Fibroblast of skin of right quadriceps (primary cell): ENCODE measurements at places on chromosomes 16 and 17.

DNA sequence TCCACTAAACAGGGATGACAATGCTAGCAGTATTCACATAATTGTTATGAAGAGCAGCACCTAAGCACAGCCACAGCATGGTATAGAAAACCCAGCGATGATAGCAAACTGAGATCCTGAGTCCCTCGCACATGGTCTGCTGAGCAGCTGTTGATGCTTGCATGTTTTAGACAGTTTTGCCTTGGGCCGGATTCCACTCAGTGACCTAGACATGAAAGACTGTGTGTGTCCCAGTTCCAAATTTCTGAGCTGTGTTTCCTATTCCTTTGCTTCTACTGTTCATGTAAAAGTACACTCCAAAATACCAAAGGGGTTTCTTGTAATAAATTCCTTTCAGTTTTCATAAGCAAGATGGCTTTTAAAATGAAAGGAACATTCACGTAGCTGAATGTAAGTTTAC is 30.8 kb upstream of the CMTR2 start:
- no peak for DNase-seq

DNA sequence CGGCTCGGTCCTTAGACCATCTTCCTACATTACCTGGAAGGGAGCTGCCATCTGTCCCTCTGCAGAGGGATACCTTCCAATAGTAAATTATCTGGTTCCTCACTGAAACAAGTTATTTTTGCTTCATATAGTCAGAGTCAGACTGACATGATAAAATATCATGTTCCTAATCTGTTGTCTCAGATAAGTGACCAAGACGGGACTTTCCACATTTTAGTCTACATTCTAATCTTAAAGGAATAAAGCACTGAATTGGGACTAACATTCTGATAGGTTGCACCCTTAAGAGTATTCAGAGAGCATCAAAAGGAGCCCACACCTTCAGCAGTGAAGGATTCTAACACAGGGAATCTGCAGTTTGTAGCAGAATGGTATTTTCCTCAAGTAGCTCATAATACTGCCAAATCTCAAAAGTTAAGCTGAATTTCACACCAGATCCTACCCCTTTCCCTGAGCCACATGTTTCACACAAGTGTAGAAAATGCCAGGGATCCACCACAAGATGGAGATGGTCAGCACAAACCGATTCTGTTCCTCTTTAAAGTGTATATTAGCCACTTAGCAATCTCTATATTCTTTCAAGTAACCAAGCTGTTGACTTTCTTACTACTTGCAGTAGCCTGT is 13.4 kb downstream of the GINS2 start:
- DNase-seq = peak; percentile 30

GRCh38 chr16:66039793-66040192 is 326.7 kb upstream of the CDH5 start:
- peak; percentile 41 for DNase-seq

DNA sequence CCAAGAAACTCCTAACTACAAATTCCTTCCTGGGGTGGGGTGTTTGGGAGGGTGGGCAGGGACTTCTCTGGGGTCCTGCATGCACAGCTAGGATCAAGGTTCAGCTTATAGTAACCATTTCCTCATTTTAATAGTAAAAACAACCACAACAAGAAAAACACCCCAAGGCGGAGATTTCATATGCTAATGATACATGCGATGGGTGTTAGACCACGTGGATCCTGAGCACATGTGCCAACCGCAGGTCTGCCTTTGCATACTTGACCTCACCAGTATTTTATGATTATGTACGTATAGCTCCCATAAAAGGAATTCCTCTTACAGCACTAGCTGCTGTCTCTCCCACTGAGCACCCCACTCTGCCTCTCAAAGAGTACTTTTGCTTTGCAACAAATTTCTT is 1.9 kb downstream of the KRTAP4-11 start:
- DNase-seq = peak; percentile 62

DNA sequence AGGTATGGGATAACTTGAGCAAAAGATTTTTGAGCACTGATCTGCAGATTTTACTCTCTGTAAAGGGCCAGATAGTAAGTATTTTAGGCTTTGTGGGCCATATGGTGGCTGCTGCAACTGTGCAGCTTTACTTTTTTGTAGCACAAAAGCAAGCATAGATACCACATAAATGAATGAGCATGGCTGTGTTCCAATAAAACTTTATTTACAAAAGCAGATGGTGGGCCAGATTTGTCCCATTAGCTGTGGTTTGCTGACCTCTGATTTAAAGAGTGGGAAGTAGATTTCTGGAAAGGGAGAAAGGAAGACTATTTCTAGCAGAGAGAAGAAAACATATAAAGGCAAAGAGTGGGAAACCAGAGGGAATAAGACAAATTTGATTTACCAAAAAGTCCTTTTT is 298.5 kb upstream of the HSBP1 start:
- DNase-seq = no peak

DNA sequence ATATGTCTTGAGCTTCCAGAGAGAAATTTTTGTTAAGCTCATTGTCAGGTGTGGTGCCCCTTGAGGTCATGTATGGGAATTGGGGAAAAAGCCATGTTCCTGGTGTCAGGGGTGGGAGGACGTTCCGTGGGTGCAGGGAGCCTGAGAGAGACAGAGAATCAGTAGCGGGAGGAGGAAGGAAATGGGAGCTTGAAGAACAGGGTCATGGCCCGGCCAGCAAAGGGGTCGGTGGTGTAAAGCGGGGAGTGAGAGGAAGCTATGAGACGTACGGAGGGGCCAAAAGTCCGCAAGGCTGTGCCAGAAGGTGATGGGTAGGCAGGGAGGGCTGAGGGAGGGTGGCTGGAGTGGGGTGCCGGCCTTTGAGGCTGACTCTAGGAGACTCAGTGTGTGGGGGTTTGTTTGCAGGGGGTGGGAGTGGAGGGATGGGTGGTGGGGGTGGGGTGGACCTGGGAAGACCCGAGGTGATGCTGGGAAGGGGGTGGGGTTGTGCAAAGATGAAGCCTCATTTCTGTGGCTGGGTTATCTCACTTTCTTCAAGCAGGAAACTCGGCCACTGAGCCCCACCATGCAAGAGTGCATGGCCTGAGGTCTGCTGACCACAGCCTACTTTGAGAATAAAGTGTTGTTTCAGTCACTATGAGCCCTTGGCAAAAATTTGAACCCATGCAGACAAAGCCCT is 63.6 kb downstream of the PLCG2 start:
- DNase-seq = no peak

DNA sequence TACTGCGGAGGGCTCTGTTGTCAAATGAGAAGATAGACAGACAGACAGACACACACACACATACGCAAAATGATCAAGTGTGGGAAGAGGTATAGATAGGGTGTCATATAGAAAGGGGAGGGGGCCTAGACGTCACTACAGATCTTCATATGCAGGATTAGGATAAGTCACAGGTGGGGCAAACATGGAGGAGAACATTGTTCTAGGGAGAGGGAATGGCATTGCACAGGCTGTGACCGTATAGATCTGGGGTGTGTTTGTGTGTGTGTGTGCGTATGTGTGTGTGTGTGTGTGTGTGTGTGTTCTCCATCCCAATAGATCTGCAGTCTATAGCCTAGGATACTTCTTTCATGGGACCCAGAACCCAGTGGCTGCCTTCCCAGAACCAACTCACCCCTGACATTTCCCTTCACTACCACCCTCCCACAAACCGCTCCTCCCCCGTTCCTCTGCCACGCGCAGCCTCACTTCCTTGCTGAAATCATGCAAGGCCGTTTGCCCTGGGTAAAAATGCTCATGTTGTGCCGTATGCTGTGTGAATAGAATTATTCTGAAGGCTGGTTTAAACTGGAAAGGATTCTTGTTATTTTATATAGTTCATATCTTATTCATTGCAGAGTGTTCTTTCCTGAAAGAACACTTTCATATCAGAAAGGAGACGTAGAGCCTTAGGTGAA is 50.5 kb upstream of the CCL1 start:
- DNase-seq = no peak

DNA sequence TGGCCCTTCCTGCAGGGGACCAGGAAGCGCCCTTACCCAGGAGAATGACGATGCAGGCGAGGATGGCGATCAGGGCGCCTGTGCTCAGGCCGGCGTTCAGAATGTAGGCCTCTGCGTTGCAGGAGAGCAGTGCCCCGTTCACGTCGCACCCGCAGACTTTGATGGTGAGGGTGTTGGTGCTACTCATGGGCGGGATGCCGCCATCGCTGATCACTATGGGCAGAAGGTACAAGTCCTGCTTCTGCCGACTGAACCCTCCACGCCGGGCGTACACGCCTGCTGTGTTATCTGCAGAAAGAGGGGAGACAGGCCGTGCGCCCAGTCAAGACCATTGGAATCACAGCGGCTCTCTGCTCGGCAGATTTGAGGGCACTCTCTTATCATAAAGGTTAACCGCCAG is 171.1 kb downstream of the CDH11 start:
- DNase-seq = no peak

DNA sequence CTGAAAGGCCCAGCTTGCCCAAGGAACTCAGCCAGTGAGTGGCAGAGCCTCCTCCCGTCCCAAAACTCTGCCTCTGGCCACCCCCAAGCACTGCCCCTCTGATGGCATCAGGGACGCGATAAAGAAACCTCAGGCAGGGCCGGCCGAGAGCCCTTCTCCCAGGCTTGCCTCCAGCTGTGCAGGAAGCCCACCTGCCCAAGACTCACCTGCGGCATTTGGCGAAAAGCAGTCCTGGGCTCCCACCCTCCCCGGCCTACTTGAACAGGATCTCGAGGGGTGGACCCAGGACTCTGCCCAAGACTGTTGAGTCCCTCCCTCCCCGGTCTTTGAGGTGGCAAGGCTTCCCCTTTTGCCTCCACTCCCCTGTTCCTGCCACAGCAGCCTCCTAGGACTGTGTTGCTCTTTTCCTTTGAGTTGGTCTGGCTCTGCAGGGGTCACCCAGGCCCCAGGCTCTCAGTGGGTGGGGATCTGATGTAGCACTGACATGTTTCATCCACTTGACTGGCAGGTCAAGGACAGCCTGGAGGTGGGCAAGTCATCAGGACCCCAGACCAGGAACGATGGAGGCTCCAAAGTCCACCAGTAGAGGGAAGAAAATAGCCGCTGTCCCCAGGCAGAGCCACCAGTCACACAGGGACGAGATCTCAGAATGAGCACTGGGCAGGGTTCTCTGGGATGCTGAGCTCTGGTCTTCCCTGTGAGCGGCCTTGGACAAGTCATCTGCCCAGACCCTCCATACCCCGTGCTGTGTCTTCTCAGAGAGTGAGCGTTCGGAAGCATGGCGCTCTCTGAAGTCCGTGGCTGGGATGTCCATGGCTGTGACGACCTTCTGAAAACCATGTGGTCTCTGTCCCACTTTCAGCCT is 111.0 kb upstream of the TNRC6C start:
- no peak for DNase-seq

DNA sequence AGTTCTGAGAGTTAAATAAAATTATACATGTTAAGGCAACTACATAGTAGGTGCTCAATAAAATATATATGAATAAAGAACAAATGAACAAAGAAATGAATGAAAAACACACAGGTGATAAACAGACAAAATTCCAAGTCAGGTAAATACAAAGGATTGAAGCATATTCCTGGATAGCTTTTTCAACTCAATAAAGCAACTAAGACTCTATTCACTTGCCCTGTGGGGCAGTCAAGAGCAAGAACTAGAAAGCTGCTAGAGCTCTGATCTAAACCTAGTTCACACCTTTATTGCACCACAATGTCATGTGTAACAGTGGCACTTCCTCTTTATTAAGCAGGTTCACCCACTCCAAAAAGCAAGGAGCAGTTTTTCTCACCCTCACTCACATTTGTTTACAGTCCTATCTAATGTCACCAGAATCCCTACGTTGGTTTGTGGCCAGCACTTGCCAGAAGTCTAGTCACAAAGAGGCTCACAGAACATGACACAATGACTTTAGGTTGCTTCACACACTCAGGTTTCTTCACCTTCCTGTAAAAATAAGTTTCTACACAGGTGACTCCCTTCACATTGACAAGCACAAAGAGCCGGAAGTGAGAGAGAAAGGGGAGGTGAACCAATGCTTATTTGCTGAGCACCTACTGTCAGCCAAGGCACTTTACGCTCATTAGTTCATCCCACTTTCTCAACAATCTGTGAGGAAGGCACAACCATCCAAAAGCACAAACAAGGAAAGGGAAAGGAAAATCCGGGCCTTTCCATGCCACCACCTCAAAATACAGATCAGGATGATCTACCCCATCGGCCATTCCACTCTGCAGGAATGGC is 70.8 kb downstream of the XPO6 start:
- no peak for DNase-seq

GRCh38 chr17:37567137-37567536 is 42.1 kb downstream of the SYNRG start:
- no peak for DNase-seq

GRCh38 chr16:65375651-65376050 is 253.8 kb upstream of the CDH11 start:
- DNase-seq = peak; percentile 58

DNA sequence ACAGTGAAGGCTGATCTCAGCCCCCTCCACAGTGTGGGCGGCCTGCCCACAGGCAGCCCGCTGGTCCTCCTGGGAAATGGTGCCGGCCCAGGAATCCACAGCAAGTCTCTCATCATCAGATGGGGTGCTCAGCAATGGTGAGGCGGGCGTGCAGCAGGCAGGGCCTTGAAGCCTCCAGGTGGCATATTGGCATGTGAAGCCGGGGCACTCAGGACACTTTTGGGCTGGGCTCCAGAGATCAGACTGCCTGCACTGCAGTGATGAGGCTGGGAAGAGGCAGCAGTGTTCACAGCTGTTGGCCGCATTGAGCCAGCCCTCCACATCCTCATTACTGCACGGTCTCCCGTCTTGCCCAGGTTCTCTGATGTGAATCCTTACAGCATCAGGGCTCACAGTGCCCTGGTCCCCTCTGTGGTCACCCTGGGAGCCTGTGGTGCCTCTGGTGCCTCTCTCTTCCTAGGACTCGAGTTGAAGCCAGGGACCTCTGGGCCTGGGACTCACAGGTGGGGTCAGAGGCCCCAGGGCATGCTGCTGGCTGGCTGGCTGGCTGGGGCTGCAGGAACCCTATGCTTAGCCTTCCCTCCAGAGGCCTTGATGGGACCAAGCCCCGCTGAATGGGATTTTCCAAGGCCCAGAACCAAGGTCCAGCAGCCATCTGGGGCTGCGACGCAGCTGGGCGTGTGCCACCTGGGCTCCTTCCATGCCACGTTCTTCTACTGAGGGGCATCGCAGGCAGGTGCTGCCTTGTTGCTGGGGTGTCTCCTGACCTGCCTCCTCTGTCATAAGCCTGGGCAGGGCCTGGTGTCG is 48.6 kb downstream of the TNFRSF13B start:
- DNase-seq = no peak

DNA sequence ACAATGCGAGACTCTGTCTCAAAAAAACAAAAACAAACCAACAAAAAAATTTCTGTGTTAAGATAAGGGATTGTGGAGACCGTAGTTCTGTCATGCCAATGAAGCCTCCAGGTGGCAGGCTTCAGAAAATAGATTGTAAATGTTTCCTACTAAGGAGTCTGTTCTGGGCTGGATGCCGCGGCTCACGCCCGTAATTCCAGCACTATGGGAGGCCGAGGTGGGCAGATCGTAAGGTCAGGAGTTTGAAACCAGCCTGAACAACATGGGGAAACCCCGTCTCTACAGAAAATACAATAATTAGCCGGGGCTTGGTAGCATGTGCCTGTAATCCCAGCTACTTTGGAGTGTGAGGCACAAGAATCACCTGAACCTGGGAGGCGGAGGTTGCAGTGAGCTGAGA is 4.4 kb upstream of the SNX29 start:
- no peak for DNase-seq
